ENCODE measurements at places on chromosomes 1 and 21.

DNA sequence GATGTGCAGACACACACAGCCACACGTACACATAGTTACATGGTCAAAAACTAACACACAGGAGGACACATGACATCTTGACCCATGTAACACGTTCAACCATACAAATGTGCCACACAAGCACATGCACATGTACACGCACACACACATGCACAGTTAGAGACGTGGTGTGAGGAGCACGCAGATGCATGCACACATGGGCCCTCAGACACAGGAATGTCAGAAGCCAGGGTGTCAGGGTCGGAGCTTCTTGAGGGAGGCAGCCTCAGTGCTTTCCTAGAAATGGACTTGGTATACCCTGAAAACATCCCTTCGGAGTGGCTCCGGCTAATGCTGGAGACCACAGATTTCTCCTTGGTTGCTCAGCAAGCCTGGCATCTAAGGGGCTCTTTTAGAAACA, 114.3 kb downstream of the DMRTB1 start:
- no peak for DNase-seq

DNA sequence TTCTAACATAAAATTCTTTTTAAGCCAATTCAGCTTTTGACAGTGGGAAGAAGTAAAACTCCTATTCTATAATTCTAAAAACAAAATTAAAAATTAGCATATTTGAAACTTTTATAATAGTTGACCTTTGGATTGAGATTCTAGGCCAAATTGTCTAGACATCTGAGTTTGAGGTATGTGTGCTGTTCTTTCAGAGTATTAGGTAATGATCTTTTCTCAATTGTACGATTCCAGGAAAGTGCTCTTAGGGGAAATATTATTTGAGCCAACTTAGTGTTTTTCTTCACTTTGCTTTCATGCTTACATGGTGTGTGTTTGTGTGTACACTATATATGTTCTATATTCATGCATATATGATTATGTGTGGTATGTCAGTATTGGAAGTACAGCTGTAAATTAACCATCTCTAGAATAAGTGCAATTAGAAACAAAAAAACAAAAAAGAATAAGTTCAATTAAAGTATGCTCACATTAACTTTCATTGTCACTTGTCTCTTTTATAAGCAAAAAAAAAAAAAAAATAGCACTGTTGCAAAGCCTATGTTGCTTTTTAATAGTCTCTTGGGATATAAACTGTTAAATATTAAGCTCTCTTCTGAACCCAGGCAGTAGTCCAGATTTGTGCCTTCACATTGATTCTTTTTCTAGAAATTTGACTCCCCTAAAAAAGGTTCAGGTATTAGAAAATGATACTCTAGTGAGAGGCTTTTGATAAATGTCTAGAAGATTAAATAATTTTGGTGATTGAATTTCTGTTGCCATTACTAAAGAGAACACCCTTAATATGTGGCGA, 132.2 kb downstream of the ATP5PO start:
- no peak for DNase-seq

- DNase-seq: no peak
Observed at GRCh38 chr21:34890724-34891612, 158.1 kb downstream of the RUNX1 start.

DNA sequence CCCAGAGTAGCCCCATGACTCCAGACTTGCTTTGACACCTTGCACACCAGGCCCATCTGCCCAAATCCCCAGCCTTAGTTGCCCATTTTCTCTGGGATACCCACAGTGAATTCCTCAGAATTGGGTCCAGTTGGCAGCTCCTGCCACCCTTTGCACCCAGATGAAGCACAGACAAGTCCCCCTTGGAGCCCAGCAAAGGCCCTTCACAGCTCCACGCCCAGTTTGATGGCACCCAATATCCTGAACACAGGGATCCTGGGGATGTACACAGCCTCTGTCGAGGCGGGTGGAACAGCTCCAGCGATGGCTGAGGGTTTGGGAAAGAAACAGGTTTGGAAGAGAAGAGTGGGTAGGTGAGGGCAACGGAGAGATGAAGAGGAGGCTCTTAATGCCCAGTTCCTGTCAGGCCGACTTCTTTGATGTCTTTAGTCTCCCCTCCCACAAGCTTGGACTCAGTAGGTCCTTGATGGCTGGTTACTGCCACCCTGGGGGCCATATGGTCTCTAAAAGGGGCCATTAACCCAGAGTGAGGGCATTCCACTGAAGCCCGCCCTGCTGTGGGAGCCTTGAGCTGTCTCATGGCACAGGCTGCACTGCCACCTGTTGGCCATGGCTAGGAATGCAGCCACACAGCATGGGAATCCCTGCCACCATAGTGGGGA, 21.7 kb downstream of the TMEM53 start:
- DNase-seq: peak; percentile 75

GRCh38 chr21:45388611-45389296, 16.2 kb upstream of the COL18A1 start:
- DNase-seq: no peak

- DNase-seq: no peak
Observed at GRCh38 chr1:199858171-199858570, 169.3 kb upstream of the NR5A2 start.

DNA sequence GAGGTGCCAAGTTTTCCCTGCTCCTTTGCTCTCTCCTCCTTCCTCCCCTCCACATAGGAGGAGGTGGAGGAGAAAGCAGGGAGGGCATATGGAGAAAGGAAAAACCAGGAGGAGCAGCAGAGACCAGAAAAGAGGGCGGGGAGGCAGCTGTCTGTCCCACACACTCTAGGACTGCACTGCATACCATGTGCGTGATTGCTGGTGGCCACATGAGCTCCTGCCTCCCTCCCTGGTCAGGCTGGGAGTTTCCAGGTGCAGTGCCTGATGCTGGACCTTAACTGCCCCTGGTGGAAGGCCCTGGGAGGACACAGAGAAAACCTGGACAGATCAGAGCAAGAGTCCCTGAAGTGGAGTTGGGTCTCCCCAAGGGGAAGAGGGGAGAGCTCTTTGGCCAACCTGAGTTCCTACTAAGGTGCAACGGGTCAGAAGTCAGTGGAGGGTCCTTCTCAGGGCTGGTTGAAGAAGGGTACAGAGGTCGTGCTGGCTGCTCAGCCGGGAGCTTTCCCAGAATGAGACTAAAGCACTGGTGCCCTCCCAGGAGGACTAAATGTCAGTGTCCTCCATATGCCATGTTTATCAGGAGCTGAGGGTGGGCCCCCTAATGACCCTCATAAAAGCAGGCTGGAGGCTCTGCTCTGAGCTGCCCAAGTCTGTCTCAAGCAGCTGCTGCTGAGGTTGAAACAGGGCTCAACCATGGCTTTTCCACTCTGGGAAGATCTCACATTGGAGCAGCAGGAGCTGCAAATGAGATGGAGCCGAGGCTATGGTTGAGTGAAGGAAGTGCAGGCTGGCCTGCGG, 3.5 kb upstream of the LGR6 start:
- no peak for DNase-seq

All from HTR-8/SVneo (cell line).